ENCODE measurements at places on chromosomes 3 and 15. TPM values are rescaled to one million over a fixed set of nuclear protein-coding genes. Genes with fewer than 3 reads are reported as not detected.

GOLGA8Q gene
- total RNA-seq = 0.64 TPM

FBN1 gene
- 68.0 TPM for total RNA-seq

ACTRT3 gene
- 1.9 TPM for total RNA-seq

CEMIP gene
- total RNA-seq = 0.85 TPM

P2RY1 gene
- total RNA-seq = 21.1 TPM

ZKSCAN7 gene
- total RNA-seq = 1.3 TPM

MYL3 gene
- not detected for total RNA-seq

AADAC gene
- not detected for total RNA-seq

TM4SF18 gene
- 8.0 TPM for total RNA-seq

CERS3 gene
- total RNA-seq = 12.8 TPM

ANKUB1 gene
- 1.3 TPM for total RNA-seq

NEO1 gene
- total RNA-seq = 13.5 TPM

NAALADL2 gene
- 2.2 TPM for total RNA-seq

Data from tracheal epithelial cell (primary cell).